Activated CD4-positive, alpha-beta T cell treated with anti-CD3 and anti-CD28 coated beads, Interleukin-2, amount 50 U/mL, for 48 hours (primary cell): ENCODE measurements at places on chromosomes 11 and 22.

DNA sequence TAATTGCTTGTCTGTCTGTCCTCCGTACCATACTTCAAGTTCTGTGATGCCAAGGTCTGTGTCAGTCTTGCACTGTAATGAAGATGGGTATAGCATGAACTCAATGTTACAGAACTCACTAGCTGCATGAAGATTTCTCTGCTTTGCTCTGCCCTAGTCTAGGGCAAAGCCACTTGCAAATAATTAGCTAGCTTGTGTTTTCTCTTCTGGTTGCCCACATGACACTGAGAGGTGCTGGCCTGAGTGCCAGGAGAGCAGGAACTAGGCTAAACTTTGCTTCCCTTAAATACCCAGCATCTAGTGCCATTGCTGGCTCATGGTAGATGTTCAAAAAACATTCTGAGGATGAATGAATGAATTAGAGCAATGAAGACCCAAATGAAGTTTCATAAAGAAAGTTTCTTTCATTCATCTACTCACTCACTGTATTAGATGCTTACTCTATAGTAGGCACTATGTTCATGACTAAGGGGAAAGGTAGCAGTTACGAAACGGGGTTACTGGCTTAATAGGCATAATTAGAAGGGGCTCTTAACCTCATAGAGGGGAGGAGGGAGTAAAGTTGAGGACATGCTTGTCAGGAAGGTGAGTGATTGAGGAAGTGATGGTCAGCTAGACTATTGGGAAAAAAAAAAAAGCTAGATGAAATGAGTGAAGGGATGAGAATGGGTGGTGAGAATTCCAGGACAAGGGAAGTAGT lies 4.4 kb upstream of the ENDOD1 start:
- DNase-seq, result no peak

GRCh38 chr11:73439002-73439843 lies 63.0 kb downstream of the RELT start:
- DNase-seq, result no peak

- no peak for DNase-seq
Measured at GRCh38 chr11:104609311-104610085, 288.8 kb downstream of the CASP12 start.

DNA sequence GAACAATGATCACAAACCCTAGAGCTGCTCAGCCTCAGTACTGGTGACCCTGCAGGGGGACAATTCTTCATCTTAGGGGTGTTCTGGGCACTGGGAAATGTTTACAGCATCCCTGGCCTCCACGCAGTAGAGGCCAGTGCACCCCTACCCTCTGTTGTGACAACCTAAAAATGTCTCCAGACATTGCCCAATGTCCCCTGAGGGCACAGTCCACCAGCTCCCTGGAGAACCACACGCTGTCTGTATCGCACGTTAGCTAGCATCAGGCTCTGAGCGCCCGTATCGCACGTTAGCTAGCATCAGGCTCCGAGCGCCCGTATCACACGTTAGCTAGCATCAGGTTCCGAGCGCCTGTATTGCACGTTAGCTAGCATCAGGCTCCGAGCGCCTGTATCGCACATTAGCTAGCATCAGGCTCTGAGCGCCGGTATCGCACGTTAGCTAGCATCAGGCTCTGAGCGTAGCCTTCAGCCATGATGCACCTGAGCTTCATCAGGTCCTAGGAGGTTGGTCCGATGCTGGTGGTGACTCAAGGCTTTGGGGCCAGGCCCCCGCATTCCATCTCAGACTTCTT lies 111.1 kb upstream of the ANO1 start:
- DNase-seq, result no peak

- no peak for DNase-seq
Measured at GRCh38 chr11:112219476-112220232, 6.6 kb upstream of the PTS start.

DNA sequence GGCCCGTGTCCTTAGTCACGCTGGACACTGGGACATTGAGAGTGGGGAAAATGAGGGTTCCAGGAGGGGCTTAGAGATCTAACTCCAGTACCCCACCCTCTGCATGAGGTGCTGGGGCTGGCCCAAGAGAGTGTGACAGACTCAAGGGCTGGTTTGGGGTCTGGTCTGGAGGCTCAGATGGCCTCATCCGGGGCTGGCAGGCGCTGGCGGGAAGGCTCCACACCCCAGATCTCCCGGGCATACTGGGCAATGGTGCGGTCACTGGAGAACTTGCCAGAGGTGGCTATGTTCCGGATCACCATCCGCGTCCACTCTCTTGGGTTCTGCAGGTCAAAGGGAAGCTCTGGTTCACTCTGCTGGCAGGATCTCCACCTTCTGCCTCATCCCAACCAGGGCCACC lies 2.5 kb upstream of the RASGRP2 start:
- DNase-seq, result no peak
